ENCODE measurements at places on chromosomes 1 and 21.

DNA sequence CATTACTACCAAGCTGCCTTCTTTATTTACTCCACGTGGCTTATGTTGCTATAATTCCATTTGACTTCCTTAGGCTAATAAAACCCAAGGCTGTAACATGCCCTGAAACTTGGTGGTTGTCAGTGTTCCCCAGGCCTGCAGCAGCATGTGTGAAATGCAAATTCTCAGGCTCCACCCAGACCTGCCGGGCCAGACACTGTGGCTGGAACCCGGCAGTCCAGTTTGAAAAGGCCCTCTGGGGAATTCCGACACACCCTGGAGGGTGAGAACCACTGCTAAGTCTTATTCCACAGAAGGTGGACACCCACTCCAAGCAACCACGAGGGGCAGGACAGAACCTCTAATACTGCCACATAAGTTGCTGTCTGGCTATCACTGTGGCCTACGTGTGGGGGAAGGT is 41.4 kb downstream of the URB1 start:
- DNase-seq: no peak

- no peak for DNase-seq
These were observed 152.0 kb upstream of the IGSF21 start for GRCh38 chr1:17955302-17956285.

GRCh38 chr1:27566462-27567145 is 37.3 kb downstream of the AHDC1 start:
- no peak for DNase-seq

- no peak for DNase-seq
These were observed 210.9 kb downstream of the TRABD2B start for GRCh38 chr1:47786316-47786715.

DNA sequence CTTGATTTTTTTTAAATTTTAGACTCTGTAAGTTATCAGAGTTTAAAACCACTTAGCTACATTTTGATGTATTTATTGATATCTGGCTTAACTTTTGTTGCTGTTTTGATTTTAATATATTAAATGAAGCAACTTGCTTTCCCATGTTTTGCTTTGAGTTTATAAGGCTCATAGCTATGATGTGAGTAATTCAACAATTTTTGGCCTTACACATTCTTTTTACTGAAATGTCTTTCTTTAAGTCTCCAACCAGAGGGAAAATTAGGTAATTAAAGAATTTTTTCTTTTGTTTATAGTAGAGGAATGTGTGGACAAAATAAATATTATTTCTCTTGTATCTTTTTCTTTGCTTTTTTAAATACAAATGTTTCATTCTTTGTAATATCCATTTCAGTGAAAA is 258.3 kb upstream of the ADAMTS5 start:
- DNase-seq: peak; percentile 25

GRCh38 chr1:87885278-87886025 is 556.8 kb downstream of the LMO4 start:
- no peak for DNase-seq

DNA sequence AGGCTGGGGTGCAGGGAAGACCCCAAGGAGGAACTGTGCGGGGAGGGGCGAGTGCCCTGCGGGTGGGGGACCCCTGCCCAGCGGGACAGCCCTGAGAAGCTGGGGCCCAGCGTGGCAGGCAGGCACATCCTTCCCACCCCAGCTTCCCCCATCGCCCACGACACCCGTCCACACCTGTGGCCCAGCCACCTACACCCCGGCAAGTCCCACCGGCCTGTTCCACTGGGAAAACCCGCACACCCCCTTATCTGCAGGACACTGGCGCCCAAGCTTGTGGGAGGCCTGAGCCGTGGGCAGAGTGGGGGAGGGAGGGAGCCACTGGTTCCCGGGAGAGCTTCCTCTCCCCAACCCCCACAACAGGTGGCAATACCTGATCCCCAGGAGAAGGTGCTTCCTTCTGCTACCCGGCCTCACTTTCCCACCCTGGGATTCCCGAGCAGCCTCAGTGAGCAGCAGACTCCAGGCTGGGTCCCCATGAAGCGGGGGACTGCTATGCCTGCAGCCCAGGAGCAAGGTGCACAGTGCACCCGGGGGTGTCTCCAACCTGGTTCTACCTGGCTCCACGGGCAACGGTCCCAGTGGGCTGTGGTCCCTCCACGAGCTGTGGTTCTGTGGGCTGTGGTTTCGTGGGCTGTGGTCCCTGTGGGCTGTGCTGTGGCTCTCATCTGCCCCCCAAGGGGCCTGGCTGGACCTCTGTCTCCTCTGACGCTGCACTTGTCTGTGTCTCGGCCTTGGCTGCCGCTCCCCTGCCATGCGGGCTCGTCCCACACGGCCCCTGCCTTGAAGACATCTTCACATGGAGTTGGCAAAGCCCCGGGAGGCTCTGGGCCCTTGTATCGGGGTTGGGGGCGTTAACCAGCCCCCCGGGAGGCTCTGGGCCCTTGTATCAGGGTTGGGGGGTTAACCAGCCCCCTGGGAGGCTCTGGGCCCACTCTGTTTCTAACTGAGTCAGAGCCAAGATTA is 37.8 kb upstream of the POFUT2 start:
- DNase-seq: no peak

DNA sequence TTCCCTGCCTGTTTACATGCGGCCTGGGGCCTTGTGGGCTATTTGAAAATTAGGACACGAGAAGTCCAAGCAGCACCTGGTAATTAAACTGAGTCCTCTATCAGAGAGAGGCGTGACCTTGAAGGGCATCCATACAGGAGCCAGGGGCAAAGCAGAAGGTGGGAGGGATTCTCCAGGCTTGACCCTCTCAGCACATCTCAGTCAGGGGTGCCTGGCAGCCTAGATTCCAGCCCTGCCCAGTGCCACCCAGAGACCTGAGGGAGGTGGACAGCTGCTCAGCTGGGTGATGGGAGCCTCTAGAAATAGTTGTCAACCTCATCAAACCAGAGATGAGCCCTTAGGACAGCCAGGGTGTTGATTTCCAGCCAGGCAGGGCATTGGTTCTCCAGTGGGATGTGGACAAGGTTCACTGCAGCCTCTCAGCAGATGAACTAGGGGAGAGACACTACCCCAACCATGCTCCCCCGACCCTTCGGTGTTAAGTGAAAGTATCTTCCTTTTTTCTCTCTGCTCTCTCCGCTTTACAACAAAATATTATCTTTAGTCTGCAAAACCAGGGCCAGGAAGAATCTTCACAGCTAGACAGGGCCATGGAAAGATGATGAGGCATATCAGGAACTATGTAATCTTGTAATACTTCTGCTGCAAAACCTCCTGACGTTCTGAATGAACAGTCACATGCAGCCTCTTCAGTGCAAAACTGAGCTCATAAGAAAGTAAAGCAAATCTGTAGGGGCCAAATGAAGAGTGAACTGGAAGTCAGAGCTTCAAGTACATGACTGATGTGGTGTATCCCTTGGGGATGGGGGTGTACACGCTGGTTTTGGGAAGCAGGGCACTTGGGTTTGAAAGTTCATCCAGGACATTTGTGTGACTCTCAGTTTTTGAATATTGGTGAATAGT is 35.9 kb upstream of the ATP5PO start:
- peak; percentile 75 for DNase-seq

DNA sequence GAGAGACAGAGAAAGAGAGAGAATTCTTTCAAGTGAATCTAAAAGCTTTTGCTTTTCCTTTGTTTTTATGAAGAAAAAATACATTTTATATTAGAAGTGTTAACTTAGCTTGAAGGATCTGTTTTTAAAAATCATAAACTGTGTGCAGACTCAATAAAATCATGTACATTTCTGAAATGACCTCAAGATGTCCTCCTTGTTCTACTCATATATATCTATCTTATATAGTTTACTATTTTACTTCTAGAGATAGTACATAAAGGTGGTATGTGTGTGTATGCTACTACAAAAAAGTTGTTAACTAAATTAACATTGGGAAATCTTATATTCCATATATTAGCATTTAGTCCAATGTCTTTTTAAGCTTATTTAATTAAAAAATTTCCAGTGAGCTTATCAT is 117.6 kb downstream of the PTPRC start:
- DNase-seq: peak; percentile 51

GRCh38 chr21:34598931-34599400 is 15.9 kb downstream of the RCAN1 start:
- DNase-seq: peak; percentile 81

GRCh38 chr21:24200052-24200451 is 1407.2 kb downstream of the MRPL39 start:
- DNase-seq: no peak

DNA sequence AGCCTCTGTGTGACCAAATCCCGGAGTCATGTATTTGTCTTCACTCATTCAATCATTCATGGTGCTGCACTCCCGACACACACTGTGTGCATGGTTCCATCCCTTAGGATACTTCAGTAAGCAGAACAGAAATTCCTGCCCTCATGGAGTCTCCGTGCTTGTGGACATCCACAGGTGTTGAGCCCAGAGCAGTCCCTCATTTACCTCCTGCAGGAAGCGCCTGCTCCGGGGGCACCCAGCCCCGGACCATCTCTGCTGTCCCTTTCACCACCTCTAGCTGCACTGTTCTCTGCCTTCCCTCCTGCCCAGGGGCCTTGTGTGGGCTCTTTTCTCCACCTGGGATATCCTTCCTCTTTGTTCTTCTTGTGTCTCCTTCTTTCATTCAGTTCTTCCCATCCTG is 9.5 kb upstream of the ZBTB21 start:
- no peak for DNase-seq

GRCh38 chr1:198481661-198482060 is 58.8 kb downstream of the ATP6V1G3 start:
- no peak for DNase-seq

DNA sequence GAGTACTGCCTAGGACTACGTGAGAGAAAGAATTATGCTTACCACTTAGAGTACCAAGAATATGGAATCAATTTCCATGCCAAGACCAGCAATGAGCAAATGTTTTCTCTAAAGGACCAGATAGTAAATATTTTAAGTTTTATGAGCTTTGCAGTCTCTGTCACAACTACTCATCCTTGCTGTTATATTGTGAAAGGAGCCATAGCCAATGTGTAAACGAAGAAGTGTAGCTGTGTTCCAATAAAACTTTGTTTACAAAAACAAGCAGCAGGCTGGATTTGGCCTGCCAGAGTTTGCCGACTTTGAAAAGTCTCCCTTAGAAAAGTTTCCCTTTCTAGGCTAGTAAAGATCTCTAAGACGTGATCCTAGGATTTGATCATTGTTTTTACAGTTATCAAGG is 128.8 kb downstream of the PDE4B start:
- DNase-seq: no peak

DNA sequence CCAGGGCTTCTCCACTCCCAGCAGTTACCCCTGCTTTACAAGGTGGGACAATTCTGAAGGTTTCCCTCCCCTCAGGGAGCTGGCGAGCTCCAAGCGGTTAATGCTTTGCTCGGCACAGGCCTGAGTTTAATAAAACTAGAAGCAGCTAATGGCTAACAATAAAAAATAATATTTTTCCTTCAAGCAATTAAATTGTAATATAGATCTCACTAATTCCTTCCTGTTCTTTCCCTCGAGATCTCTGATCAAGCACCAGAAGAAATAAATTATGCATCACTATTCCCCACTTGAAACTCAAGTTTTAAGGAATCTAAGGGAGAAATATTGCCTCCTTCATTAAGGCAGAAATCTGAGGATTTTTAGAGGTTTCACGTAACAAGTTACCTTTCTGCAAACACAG is 42.9 kb downstream of the GLIS1 start:
- DNase-seq: no peak

Measured in fibroblast of mammary gland (primary cell).